ENCODE measurements at places on chromosomes 2 and 18.

DNA sequence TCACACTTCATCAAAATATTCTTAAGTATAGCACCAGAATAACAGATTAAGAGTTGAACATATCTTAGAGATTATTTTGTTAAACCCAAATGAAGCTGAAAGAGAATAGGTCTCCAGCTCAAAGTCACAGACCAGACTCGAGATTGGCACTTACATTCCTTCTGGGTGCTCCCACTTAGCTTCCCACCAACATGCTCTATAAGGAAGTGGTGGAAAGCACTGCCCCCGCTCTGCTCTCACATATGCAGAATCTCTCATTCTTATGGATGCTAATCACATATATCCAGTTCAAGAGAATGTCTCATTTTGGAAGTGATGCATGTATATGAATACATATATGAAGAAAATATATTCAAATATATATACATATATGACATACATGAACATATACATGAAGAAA is 71.5 kb upstream of the CD226 start:
- no peak for DNase-seq

GRCh38 chr2:231161877-231162329 is 36.5 kb upstream of the ARMC9 start:
- no peak for DNase-seq

GRCh38 chr2:197145471-197146056 is 165.0 kb downstream of the ANKRD44 start:
- no peak for DNase-seq

DNA sequence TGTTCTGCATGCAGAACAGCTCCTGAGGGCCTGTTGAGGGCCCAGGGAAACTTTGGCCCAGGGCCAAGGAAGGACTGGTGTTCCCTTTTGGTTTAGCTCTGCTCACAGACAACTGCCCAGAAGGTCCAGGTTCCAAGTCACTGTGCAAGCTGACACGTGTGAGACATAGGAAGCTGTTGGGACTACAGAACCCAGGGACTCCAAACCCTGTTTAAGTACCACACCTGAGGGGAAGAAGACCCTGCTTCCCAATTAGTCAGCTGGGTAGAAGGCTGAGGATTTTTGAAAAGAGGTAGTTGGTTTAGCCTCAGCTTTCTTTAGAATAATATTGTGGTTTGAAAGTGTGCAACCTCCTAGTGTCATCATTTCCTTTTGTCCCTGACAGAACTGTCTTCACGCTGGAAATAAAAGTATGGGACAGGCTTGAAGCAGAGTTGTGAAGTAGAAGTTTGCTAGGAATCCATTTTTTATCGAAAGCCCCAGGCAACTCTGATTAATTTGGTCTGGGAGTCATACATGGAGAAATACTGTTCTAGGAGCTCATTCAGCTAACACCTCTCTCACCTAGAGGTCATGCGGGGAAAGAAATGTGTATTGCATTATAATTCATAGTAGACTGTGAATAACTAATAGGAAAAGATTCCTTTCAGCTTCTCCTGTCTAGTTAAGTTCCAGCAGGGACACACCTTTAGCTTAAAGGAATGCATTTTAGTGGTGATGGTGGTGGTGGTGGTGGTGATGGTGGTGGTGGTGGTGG is 19.9 kb upstream of the IL1RL1 start:
- DNase-seq: no peak

GRCh38 chr2:143553261-143553660 is 424.0 kb downstream of the ARHGAP15 start:
- no peak for DNase-seq

GRCh38 chr2:88254437-88255091 is 84.4 kb downstream of the THNSL2 start:
- DNase-seq: no peak

- no peak for DNase-seq
Observed at GRCh38 chr18:5542515-5543035, 1.2 kb downstream of the EPB41L3 start.

- peak; percentile 36 for DNase-seq
Observed at GRCh38 chr2:218186355-218186766, 19.6 kb upstream of the CXCR1 start.

GRCh38 chr2:10980071-10980470 is 68.3 kb downstream of the KCNF1 start:
- no peak for DNase-seq

DNA sequence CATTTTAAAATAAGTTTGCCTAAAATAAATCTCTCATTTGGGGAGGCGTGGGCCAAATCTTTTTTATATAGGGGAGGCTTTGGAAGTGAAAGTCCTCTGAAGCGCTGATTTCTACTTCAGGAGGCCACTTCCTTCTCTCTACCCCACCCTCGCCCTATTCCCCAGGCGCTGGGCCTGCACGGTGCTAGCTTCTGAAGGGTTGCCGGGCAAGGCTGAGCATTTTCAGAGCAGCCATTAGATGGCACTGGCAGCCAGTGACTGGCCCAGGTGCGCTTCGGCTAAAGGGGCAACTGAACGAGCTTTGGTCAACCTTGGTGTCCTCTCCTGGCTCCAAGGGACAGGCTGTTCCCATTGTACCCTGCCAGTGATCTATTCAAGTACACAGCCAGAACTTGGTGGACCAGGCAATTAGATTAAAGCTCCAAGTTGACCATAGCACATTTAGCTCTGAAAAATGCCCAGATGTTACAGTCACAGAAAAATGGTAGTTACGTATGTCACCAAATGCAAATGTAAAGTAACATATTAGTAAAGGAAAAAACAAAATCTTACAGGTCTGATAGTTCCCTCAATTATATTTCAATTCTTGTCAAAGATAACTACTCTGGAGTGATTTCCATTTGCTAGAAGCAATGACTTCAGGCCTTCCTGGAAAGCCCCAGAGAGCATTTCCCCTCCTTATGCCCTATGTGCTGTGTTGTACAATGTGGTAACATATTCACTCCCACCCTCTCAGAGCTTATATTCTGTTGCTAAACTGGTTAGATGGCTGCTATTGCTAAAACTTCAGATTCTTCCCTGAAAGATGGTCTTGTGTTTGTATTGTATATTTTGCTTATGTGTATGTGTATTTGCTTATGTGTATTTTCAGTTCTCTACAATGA is 2.1 kb downstream of the POMC start:
- DNase-seq: no peak

GRCh38 chr2:74708296-74708695 is 54.2 kb downstream of the SEMA4F start:
- no peak for DNase-seq

GRCh38 chr2:176414641-176415040 is 145.4 kb downstream of the MTX2 start:
- DNase-seq: no peak

- no peak for DNase-seq
Observed at GRCh38 chr2:162092658-162093556, 18.9 kb upstream of the DPP4 start.

Data from NCI-H1694 (cell line).